HuH-7 (cell line): ENCODE measurements at places on chromosomes 4 and X.

DNA sequence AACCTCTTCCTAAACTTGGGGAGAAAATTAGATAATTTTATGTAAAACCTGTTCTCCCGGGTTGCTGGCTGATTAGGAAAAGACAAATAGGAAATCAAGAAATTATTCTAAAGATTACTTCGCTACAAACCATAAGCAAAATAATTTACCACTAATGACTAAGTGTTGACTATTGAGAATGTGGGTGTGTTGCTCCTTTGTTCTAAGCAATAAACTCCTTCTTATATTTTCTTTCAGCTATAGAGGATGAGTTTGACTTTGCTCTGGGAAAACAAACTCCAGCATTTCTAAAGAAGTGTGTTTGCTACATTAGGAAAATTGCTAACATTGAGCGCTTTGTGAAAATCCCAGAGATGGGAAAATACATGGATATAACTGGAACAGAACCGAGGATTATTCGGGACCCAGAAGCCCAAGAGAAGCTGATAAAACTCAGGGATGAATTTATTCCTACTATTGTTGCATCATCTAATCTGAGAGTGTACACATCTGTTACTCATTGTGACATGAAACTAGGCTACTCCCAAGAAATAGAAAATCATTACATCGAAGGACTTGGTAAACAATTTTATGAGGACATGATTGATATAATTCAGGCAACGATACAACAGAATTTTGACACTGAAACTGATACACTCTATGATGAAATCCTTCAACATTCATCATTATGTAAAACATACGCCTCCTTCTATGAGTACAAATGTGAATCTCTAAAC, 194.2 kb downstream of the NWD2 start:
- no peak for DNase-seq

GRCh38 chr4:102299354-102300107, 45.8 kb downstream of the SLC39A8 start:
- DNase-seq = peak; percentile 12

DNA sequence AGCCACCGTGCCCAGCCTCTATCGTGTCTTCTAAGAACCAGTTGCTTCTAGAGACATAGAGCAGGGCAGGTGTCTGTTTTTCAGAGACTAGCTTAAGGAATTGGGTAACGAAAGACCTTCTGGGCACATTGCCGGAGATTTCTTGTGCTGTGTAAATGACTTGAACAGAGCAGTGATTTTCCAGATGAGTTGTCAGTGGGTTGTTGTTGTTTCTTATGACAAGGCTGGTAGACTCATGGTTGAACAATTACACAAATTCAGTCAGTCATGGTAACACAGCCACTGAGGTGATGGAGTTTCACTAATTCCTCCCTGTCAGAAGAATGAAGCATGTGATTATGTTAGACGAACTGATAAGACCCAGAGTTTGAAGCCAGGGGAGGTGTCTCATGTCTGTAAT, 20.5 kb upstream of the DDX3X start:
- DNase-seq = no peak

DNA sequence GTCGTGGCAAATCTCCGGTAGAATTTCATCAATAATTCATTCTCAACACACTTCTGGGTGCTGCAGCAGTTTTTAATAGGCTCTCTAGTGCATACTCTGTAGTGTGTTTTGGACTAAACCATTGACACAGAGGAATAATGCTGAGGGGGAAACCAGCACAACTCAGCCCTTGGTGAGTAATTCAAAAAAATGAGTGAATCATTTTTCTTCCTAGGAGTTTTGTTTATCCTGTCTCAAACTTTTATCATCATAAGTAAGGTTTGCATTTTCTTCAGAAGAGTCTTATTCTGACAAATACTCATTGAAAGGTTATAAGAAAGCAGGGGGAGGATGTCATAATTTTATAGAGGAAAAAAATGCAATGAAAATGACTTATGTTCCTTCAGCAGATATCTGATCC, 2542.7 kb downstream of the PCDH7 start:
- DNase-seq = no peak

DNA sequence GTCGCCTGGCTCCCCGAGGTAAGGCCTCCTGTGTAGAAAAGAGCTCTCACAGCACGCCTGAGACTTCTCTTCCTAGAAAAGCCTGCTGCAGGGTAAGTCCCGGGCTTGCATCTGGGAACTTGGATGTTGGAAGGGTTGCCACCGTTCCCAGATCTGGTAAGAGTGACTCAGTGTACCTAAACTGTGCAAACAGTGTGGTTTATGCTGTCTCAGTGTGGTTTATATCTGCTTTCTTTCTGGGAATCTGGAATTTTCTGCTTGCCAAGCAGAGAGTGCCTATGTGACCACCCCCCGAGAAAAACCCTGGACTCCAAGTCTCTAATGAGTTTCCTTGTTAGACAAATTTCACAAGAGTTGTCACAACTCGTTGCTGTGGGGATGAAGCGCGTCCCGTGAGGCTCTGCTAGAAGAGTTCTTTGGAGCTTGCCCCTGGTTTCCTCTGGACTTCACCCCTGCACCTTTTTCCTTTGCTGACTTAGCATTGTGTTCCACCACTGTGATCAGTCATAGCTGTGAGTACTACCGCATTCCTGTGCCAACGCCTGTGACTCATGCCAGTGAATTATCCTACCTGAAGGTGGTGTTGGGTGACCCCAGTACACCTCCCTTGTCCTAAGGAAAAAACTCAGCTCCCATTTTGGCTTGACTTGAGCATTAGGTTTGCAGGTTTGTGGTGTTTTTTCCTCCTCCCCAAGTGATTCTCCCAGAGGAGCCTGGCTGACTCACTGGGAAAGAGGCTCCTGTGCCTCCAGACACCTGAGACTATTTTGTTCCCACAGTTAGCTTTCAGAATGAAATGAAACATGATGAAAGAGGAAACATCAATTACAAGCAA, 14.5 kb downstream of the SLC2A9 start:
- DNase-seq = no peak

- no peak for DNase-seq
These were observed 282.7 kb downstream of the PTTG2 start for GRCh38 chr4:38242822-38243387.

- DNase-seq = no peak
These were observed 152.9 kb downstream of the NHS start for GRCh38 chrX:17527922-17528321.

DNA sequence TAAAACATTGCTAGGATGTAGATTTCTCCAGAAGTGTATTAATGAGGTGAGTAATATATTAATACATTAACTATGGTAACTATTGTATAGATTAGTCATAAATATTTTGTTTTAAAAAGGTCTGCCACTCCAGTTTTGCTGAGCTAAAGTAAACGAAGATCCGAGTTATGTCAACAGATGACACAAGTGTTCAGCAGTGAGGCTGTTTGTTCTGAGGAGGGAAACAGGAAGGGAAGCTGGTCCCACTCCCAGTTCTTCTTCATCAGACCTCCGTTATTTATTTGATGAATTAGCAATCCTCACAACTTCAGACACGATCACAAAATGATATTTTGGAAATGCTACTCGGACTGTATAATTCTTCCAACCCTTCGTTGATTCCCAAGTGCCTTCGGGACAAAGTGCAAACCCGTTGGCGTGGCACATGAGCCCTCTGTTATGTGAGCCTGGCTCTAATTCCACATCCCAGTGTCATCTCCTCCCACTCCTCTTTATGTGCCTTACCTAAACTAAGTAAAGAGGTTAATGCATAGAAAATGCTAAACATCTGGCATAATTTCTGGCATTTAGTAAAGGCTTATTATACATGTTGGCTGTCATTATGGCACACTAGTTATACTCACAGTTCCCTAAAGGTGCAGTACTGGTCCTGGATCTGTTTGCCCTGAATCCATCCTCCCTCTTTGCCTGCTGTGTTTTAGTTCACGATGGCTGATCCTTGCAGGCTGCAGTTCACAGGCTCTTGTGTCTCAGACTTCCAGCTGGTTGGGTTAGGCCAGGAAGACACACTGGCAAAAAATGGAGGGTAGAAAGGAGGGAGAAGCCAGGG, 190.6 kb upstream of the LNX1 start:
- DNase-seq = peak; percentile 39

DNA sequence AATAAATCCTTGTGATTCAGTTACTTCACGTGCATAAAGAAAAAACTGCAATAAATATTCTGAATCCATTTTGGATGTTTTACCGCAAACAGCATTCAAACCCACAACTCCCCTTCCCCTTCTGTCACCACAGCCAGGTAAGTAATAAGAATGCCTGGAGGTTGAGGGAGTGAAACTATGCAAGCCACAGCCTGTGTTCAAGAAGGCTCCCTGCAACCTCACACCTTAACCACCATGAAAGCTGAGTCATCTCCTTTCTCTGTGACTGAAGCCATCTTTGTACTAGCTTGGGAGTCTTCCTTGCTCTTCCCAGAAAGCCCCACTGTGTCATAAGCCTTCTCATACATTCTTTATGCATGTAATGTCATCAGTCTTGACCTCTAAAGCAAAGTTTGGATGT, 297.0 kb upstream of the PUDP start:
- no peak for DNase-seq

DNA sequence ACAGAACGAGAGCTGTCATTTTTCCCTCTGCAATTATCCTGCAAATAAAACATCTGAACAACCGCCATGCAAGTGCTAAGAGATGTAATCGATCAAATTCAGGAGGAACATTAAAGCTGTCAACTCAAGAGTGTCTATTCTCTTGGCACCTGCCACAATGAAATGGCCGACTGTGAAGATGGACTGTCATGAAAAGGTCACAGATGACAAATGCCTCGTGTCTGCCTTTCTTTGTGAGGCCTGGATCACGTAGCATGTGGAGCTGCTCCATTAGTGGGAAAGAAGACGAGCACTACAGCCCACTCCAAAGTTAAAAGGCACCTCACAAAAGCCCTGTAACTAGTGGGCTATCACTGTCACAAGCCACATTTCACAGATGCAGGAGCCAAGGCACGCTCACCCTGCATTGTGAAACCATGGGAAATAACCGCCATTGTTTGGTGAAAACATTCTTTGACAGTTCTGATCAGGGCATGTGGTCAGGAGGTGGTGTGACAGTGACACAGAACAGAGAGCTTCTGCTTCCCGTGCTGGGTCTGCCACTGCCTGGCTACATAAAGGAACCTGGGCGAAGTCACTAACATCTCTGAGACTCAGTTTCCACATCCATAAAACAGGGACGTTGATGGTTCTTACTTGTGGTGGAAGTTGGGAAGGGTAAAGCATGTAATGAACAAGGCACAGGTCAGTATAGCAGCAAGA, 98.9 kb downstream of the EVC2 start:
- DNase-seq = no peak

DNA sequence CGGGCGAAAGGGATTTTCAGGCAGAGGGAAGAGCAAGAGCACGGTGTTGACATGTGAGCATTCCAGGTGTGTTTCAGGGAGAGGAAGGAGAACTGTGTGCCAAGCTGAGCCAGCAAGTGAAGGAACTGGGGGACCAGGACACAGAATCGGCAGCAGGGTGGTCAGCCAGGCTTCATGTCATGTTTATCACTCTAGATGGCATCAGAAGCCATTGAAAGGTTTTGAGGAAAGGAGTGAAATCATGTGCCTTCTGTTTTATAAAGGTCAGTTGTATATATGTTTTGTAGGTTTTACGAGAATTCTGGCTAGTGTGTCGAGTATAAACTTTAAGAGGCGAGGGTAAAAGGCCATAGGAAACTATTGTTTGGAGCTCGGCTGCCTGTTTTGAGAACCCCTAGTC, 682.3 kb downstream of the TRIML1 start:
- DNase-seq = no peak

DNA sequence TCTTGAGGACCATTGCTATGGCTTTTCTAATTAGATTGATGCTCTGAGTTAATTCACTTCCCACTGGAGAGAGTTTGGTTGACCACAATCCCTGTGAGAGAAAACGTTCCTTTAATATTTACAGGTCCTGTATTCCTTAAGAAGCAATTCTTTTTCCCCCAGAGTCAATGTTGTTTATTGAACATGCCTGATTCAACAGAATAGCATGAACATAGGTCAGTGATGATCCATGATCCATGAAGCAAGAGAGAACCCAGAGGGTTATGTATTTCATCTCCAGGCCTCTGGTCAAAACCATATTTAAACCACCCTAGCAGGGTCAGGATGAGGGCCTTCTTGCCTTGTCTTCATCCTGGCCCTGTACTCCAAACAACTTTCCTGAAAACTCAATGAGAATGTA, 39.4 kb upstream of the EFHC2 start:
- no peak for DNase-seq

DNA sequence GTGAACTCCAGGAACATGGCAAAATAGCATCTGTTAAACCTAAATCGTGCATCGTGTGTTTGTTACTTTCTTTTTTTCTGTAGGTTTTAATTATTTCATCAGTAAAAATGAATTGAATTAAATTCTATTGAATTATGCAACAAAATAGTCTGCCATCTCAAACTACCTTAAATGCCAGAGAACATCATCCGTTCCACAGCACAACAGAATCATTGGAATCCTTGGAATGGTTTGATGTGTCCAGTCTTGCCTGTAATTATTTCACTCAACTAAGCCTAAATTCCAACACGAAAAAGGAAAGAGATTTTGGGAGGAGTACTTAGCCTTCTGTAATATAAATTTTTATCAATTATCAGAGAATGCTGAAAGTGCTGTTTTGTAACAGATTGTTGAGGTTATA, 17.1 kb upstream of the SLC7A11 start:
- DNase-seq = no peak

DNA sequence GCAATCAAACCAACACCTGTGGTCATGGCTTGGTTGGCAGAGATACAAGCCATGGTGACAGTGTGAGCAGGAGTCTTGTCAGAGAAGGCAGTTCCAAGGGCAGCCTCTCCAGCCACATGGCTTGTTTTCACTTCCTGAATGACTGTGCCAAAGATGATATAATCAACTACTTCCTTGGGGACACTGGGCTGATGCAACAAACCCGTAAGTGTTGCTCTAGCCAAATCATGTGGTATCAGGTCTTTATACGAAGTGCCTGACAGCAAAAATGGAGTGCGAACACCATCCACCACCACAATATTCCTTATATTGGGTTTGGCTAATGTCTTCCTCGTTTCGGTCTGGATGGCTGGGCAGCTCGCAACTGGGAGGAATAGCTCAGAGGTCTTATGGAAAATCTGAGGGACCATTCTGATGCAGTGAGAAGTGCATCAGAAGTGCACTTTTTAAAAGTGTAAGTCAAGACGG, 922.0 kb downstream of the NLGN4X start:
- no peak for DNase-seq

- DNase-seq = no peak
These were observed 82.5 kb downstream of the TIGD2 start for GRCh38 chr4:89193843-89194242.

DNA sequence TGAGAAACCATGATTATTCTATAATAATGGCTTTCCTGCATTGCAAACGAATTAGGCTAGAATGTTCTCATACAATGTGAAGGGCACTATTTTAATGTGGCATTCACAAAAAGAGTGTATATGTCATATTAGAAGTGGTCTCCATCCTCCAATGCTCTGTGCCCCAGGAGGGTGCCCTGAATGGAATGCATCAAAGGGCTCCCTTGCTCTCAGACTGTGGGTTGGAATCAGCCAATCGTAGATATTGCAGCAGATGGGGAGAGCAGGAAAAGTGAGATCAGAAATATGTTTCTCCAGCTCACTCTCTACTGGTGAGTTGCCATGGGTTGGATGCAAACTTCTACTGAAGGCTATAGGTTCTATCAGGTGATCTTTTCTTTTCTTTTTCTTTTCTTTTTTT, 11.9 kb upstream of the NSUN7 start:
- DNase-seq = no peak
